Motor neuron (in vitro differentiated cells): ENCODE measurements at places on chromosomes 5 and 9. TPM values are rescaled to one million over a fixed set of nuclear protein-coding genes. Genes with fewer than 3 reads are reported as not detected.

SLC34A1 gene
- total RNA-seq: not detected in 2 replicates

- ATAC-seq: peak; percentile 89
Observed at GRCh38 chr5:142839711-142840346, 69.7 kb downstream of the ARHGAP26 start.

- ATAC-seq: peak; percentile 97
Observed at GRCh38 chr5:126869005-126869451, 92.1 kb downstream of the LMNB1 start.

HOMER1 gene
- 14.3 and 16.3 TPM in 2 replicates for total RNA-seq

DNA sequence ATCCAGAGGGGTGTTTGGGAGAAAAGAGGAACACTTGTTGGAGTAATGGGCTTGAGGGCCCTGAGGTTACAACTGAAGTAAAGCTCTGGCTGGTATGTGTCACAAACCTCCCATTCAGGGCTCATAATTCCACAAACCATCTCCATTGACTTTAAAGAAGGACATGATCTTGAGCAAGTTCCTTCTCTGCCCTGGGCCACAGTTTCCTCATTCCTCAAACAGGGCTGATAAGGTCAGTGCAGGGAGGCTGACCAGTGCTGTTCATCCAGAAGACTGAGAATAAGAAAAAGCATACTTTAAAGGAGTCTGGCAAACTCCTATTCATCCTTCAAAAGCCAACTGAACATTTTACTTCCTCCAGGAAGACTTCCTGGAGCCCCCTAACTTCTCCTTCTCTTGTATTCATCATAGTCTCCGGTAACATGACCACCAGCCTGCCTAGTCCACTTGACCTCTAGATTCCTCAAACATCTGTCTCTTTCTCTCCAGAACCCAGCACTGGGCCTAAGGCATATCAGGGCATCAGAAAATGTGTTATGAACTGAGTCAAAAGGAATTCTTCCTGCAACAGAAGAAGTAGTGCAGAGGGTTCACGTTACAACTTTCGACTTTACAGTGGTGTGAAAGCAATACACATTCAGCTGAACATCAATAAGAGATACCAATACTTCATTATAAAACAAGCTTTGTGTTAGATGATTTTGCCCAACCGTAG, 20.7 kb upstream of the PTPN3 start:
- ATAC-seq: no peak

- ATAC-seq: no peak
Observed at GRCh38 chr5:95969651-95970358, 8.2 kb upstream of the ELL2 start.

- ATAC-seq: no peak
Observed at GRCh38 chr5:85388770-85389169, 1004.1 kb upstream of the EDIL3 start.

PCDHGC4 gene
- total RNA-seq: 5.2 and 5.6 TPM in 2 replicates

DNA sequence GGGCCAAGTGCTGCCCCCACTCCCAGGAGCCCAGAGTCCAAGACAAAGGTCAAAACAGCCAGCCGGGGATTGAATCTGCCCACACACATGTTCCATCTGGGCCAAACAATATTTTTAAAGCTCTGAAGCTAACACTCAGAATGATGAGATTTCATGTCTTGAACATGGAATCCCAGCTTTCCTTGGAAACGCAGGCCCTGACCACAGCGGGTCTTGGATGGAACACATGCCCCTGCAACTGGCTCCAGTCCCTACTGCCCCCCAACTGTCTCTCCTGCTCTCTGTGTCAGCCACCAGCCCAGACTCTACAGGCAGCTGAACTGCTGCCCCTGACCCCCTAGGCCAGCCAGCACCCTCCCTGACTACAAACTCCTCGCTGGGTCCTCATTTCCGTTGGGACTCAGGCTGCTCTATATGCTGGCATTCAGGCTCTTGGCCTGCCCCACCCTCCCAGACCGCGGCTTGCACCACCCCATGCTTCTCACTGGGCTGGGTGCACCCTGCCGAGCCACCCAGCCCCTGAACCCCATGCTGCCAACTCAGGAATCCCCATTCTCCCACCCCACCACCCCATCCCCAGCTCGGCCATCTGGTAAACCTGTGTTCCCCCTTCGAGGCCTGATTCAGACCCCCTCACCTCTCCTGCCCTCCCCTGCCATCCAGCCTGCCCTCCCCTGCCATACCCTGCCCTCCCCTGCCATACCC, 71.7 kb downstream of the ADAMTS2 start:
- ATAC-seq: no peak

GRCh38 chr5:33143405-33144123, 297.2 kb upstream of the TARS1 start:
- no peak for ATAC-seq

DNA sequence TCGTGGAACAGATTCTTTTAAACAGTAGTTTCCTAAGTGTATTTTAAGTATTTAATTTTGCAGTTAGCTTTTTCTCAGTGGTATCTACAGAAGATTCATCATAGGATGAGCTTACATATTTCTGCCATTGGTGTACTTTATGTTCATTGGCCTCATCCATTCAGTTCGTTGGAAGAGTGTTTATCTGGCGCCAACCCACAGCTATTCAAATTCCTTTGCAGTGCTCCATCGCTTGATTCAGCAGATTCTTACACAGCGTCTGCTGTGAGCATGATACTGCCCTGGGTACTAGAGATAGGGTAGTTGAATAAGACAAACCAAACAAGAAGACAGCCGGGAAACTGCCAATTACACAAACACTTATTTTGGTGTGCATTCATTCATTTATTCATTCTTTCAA, 55.1 kb downstream of the NUP214 start:
- no peak for ATAC-seq

DNA sequence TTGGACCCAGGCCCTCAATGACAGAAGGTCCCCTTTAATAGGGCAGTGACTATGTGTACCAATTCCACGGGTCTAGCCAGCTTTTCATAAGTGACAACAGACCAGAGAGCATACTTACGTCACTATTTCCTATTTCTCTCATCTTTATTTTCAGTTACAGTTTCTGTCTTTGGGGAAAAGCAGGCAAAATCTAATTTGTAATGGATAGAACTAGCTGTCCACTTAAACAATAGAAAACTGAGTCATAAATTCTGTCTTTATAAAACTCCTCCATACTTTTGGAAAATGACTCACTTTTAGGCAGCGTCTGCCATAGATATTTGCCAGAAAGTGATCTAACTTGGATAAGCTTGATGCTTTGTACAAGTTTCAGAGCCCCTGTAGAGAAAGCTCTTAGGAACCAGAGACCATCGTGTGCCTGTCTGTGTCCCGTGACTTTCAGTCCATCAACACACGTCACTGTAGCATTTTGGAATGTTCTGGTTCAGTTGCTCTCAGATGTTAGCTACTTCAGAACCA, 101.9 kb downstream of the F2RL2 start:
- no peak for ATAC-seq

GIN1 gene
- 10.6 and 11.5 TPM in 2 replicates for total RNA-seq

GARIN3 gene
- 0.16 TPM in 1 of 2 replicates, not detected in the other for total RNA-seq

FREM1 gene
- 3.3 and 4.7 TPM in 2 replicates for total RNA-seq

- ATAC-seq: no peak
Observed at GRCh38 chr9:136244122-136244968, 1.3 kb downstream of the QSOX2 start.

PCDHB14 gene
- 8.4 and 8.6 TPM in 2 replicates for total RNA-seq

HK3 gene
- total RNA-seq: not detected in 2 replicates

DNA sequence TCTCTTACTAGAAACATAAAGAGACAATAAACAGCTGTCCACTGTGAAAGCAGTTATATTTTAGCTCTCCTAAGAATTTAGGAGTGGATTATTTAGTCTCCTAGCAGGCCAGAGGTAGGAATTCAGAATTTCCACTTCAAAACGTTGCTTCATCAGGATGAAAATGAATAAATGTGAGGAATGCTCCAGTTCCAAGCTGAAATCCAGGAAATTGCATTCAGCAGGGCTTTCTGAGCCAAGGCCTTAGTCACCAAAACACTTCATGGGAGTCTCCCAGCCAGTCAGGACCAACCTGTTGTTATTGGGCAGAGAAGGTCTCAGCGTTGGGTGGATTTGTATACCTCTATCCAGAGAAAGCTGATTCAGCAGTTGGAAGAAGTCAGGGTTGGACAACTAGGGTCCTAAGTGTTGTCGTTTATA, 1040.3 kb downstream of the TLE1 start:
- peak; percentile 90 for ATAC-seq

DNA sequence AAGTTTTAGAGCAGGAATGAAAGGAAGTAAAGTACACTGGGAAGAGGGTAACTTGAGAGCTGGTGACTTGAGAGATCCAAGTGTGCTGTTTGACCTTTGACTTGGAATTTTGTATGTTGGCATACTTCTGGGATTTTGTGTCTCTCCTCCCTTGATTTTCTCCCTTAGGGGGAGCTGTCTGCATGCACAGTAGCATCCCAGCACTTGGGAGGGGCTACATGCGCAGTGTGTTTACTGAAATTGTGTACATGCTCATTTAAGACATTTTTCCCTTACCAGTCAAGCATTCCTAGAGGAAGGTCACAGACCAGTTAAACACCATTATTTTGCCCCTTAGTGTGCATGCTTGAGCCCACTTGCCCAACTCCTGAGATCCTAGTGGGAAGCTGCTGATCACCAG, 120.1 kb downstream of the ZNF622 start:
- ATAC-seq: no peak

DNA sequence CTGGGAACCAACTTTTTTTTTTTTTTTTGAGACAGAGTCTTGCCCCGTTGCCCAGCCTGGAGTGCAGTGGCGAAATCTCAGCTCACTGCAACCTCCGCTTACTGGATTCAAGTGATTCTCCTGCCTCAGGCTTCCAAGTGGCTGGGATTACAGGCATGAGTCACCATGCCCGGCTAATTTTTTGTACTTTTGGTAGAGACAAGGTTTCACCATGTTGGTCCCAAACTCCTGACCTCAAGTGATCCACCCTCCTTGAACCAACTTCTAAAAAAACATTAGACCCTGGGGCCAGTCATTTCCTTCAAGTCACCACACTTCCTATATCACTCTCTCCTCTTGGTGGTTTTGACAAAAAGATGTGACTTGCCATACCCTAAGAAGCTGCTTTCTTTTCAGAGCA, 10.9 kb upstream of the SHROOM1 start:
- ATAC-seq: no peak

DNA sequence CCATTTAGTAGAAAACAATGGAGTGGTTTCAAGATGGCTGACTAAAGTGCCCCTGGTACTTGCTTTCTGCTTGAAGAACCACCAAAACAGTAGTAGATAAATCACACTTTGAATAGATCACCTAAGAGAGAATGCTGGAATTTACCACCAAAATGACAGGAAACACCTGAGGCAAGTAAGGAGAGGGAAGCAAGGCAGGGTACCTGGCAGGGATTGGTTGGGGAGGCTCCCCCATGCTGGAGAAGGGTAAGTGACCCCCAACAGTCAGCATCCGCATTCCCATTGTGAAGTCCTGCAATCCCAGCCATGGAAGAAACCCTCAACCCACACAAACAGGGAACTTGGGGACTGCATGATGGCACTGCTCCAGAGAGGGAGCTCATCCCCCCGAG, 105.5 kb downstream of the PLPP1 start:
- no peak for ATAC-seq

DNA sequence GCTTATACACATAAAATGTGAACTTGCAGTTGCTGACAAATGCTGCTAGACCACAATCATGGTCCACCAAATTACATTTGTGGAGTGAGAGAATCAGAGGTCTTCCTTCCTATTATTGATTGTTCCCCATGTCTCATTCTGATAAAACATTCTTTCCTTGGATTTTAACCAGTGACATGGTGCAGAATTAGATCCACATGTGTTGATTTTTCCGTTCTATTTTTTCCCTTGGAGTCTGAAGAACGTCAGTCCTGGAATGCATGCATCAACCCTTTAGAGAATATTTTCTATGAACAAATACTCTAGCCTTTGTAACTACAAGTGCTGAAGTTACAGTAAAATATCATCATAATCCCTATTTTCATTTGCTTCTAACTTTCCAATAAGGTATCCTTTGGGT, 170.7 kb upstream of the SPRY4 start:
- no peak for ATAC-seq

- ATAC-seq: no peak
Observed at GRCh38 chr5:132481596-132482211, 8.9 kb downstream of the IRF1 start.

- peak; percentile 2 for ATAC-seq
Observed at GRCh38 chr9:133585481-133586351, 23.5 kb downstream of the FAM163B start.

PCDHGA4 gene
- 0.22 and 0.38 TPM in 2 replicates for total RNA-seq
